DND-41 (cell line): ENCODE measurements at places on chromosomes 7 and 10.

- no peak for DNase-seq
These were observed 89.4 kb downstream of the CTBP2 start for GRCh38 chr10:125071008-125071407.

- no peak for DNase-seq
These were observed 211.9 kb upstream of the GRM3 start for GRCh38 chr7:86431761-86432160.

- DNase-seq, result no peak
These were observed 189.6 kb downstream of the DNAJC1 start for GRCh38 chr10:21813946-21814345.

GRCh38 chr10:23606456-23606855 lies 167.6 kb downstream of the OTUD1 start:
- no peak for DNase-seq

DNA sequence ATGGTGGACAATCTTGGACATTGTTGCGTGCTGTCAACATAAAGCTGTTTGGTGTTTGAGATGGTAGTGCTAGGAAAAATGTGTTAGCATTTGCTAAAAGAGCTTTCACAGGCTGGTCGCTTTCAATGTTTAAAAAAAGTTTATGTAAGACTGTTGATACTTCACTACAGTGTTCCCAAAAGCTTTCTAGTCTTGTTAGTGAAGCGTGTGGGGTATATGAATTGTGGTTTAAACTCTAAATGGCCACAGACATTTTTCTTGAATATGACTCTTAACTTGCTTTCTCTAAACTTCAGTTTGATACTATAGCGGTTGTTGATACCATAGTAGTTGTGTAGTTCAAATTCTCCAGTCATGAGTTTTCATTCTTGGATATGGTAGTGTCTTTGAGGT lies 44.9 kb downstream of the MCU start:
- no peak for DNase-seq

- no peak for DNase-seq
These were observed 22.5 kb downstream of the FAM171A1 start for GRCh38 chr10:15348579-15348978.

- DNase-seq, result no peak
These were observed 356.3 kb downstream of the CXCL12 start for GRCh38 chr10:44028384-44029137.

- DNase-seq, result no peak
These were observed 15.4 kb downstream of the ZNF316 start for GRCh38 chr7:6652446-6653011.

DNA sequence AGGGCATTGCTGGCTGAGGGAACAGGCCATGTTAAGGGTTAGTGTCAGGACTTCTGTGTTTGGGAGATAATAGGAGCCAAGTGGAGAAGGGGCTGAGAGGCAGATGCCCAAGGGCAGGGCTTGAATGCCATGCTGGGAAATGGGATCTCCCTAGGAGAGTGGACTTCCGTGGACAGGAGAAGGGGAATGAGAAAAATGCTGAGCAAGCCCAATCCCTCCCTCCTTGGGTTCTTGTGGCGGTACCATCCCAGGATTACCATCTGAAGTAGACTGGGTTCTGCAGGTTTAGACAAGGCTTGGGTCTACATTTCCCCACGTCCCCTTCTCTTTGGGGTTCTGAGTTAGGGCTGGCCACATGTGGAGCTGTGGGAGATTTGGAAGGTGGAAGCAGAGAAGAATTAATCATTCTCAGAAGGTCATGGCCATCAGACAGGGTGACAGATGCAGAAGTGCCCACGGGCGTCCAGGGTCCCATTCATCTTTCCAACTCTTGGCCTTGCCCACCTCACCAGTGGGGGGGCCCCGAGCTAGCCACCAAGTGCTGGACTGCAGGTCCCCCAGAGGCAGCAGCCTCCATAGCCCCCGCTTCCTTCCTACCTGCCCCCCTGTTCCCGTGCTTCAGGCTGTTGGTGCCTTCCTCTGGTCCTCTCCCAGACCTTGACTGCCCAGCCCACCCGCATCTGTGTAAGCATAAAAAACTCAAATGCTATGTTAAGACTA lies 354.8 kb downstream of the RPS24 start:
- no peak for DNase-seq

- no peak for DNase-seq
These were observed 202.4 kb downstream of the CCSER2 start for GRCh38 chr10:84530724-84531325.

- DNase-seq, result peak; percentile 48
These were observed 241.5 kb downstream of the WDR37 start for GRCh38 chr10:1297566-1298301.

GRCh38 chr7:93575555-93576399 lies 1.3 kb upstream of the CALCR start:
- no peak for DNase-seq

- no peak for DNase-seq
These were observed 55.2 kb downstream of the TSPAN12 start for GRCh38 chr7:120802751-120803150.
